ENCODE measurements at places on chromosomes 2 and 18.
A peak's percentile ranks its signal among the peaks of the same experiment; 100 is the strongest.

DNA sequence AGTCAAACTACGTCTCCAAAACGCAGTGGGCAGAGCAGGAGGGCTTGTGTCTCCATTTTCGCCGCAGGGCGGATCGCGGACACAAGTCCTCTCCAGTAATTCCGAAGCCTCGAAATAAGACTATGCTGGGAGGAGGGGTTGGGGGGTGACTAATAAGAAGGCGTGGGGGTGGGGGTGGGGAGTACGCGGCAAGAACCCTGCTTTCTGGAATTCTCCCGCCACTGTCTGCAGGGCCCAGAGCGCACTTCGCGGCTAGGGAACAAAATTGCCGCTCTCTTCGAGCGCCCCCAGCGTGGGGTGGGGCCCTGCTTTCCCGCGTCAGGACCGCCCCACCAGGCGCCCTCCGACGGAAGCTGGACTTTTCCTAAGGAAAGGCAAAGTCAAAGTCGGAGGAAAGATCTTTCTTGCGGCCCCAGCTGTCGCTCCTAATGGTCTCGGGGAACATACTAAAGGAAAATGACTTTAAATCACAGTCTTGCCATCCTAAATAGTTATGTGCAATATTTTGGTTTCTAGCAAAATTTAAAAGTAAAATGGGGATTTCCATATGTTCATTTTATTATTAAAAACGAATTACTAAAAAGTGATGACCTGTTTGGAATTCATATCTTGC lies 11.9 kb downstream of the NR4A2 start:
- DNase-seq: no peak

DNA sequence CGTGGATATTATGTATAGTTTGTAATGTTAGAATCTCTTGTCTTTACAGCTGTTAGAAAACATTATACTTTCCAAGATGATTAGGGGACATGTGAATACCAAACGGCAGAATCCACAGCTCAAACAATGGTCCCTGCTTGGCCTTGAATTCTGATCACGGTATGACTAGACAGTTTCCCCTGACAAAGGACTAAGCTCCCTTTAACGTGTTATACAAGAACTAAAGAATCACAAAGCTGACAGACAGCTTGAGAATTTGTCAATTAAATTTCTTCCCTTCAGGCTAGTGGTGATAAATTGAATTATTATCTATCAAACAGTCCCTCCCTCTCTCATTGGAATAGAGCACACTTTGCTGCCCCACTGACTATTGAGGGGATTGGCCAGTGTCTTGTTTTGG lies 359.2 kb upstream of the ID2 start:
- no peak for DNase-seq

DNA sequence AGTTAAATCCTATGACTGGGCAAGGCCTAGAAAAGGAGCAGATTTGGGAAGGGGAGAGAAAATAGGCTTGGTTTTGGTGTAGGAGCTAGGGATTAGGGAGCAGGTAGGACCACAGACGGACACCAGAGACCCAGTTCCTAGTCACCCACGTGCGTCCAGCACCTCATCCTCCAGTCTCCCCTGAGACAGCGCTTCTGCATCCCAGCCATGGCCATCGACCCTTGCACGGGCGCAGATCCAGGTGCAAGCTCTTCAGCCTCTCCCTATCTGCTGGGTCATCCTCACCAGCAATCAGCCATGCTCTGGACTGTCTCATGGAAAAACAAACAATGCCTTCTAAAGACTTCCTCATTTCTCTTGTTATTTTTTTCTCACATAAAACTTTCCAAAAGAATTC lies 246.8 kb upstream of the RAB6C start:
- DNase-seq: no peak

DNA sequence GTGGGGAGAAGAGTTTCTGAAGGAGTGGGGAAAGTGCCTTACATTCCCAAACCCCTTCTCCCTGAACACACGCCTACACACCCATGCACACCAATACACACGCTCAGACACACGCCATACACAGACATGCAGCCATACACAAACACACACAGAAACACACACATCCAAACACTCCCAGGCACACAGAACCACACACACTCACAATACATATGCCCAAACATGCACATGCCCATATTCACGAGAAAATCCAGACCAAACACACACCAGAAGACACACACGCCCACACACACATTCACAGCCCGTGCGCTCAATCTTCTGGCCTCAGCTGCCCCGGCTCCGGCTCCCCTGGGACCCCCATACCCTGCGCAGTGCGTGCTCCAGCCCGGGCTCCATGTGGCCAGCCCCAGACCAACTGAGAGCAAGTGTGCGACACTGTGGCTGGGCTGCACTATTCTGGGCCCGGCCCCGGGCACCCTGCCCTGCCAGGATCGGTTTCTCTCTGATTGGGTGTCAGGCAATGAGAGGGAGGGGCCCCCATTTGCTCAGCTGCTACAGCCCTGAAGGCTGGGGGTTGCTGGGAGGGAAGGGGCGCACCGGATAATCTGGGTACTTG lies at the start of gene PRKAG3:
TSS of gene PRKAG3 (minus strand) at position 426 of the 613 bp plus-strand sequence.
- DNase-seq: no peak

- DNase-seq: no peak
These were observed 42.5 kb upstream of the ACADL start for GRCh38 chr2:210267698-210268097.

GRCh38 chr2:26432859-26433258 lies 31.1 kb downstream of the DRC1 start:
- DNase-seq: no peak

- peak; percentile 17 for DNase-seq
These were observed 348.8 kb upstream of the GULP1 start for GRCh38 chr2:187942876-187943275.

DNA sequence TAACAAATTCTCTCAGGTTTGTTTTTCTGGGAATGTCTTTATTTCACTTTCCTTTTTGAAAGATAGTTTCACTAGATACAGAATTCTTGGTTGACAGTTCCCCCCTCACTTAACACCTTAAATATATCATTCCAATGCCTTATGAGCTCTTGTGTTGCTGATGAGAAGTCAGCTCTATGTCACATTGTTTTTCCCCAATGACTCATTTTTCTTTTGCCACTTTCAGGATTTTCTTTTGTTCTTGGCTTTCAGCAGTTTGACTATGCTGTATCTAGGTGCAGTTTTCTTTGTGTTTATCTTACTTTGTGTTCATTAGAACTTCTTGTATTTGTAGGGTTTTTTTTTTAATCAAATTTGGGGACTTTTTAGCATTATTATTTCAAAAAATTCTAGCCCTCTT lies 5.6 kb upstream of the RALBP1 start:
- DNase-seq: no peak

DNA sequence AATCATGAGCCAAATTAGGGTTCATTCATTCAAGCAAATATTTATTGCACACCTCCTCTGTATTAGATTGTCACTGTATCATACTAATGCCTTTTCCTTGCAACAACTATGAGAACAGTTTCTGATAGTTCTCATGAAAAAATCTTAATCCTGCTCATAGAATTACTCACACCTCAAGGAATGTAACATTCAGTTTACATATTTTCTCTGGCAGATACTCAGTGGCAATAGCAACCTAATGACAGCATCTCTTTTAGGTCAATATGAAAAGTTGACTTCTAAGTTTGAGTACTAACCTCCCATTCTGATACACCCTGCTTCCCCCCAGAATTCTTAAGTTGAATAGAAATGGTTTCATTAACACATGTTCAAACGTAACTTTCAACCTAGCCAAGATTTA lies 132.0 kb downstream of the VWC2L start:
- no peak for DNase-seq

DNA sequence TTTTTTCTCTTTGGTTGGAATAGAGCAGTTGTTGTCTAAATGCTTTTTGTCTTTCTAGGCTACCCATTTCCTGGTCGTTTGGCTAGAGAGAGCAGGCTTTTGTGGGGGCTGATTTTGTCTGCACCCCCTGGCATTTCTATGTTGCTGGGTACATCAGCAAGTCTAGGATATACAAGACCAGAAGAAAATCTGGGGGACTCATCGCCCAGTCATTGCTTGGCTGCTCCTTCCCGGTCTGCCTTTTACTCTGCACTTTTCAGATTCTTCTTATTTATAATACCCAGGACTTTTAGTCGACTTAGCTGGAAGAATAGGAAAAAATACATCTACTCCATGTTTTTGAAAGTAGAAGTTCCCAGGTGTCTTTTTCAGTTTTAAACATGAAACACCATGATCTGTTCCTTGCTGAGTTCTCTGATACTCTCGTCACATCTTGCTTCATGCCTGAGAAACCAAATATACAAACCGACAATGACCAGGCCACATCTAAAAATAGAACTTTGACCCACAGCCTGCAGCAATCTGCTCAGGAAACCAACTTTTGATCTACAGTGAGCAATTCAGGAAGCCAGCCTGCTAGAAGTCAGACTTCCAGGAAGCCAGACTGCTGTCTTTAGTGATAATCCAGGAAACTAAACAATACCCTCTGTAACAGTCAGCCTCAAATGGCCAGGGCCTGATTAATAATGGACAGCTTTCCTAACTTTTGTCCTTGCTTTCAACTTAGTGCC lies 163.8 kb upstream of the MEX3C start:
- no peak for DNase-seq

- DNase-seq: no peak
These were observed 109.0 kb downstream of the ACAA2 start for GRCh38 chr18:49704334-49704733.

DNA sequence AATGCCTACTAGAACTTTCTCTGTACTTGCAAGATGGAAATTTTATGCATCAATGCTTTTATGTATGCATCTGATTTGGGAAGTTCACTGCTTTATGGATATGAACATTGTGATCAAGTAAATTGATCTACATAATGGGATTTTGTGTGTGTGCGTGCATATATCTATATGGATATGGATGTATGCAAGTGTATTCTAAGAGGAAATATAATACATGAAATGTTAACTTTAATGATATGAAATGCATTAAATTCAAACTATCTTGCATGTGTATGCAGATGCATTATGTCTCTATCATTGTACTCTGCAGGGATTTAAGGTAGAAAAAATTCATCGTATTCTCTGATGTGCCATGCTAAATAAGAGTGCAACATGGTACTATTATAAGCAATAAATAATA lies 1855.4 kb upstream of the PIK3C3 start:
- DNase-seq: no peak

DNA sequence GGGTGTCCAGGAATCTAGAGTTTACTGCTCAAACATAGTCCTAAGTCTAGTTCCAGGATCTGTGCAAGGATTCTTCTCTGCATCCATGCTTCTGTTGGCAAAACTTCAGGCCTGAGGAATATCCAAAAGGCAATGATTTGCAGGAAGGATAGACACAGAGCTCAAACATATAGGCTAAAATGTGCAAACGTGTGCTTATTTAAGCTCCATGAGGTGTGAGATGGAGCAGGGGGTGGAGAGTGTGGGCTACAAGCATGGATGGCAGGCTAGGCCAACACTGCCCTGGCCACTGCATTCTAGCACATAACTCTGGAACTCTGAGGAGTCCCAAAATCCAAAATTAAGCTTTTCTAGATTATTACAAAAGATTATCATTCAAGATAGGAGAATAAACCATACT lies 301.1 kb downstream of the PAX3 start:
- no peak for DNase-seq

- no peak for DNase-seq
These were observed 539.0 kb upstream of the TNP1 start for GRCh38 chr2:217398860-217399259.

DNA sequence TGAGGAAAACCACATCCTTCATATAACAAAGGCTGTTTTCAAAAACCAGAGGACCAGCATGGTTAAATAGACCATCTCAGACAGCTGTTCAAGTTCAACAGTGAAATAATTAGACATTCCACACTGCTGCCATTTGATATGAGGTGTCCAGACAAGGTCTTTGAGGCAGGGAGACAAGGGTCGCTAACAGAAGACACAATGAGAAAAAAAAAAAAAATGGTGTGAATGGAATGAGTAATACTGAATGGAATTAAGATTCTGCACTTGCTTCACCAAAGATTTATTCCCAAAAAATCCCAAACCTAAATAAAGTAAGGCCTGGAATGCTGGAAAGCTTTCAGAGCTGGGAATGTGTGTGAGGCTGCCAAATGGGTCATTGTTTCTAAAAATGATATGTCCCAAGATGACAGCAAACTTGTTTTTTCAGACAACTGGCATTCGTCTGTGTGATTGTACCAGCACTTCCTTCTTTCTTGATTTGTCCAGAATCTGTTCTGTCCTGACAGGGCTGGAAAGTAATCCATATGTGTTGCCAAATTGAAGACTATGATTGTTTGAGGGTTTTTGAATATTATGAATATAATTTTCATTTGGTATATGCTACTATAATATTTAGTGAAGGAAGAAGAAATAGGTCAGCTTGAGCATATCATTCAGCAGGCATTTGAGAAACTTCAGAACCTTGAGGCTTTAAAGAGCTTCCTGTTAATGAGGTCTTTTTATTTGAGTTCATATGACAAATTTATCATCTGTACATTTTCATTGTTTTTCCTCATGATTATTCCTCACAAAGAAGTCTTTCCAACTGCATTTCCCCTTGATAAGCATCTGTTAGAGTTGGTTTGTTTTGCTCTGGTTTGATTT lies 85.2 kb upstream of the ITGA4 start:
- DNase-seq: no peak

DNA sequence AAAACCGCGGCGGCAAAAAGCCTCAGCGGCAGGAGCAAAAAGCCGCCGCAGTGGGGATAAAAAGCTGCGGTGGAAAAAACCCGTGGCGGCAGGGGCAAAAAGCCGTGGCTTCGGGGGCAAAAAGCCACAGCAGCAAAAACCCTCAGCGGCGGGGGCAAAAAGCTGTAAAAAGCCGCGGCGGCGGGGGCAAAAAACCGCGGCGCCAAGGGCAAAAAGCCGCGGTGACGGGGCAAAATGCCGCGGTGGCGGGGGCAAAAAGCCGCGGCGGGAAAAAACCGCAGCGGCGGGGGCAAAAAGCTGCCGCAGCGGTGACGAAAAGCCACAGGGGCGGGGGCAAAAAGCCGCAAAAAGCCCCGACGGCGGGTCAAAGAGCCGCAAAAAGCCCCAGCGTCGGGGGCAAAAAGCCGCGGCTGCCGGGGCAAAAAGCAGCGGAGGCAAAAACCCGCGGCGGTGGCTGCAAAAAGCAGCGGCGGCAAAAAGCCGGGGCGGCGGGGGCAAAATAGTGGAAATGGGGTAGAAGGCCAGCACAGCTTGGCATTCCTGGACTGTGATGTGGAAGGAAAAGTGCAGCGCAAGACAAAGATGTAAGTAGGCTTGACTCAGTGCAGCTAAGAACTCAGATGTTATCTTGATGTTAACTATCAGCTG lies 151.8 kb downstream of the ANKRD30BL start:
- DNase-seq: no peak

GRCh38 chr2:23400703-23401102 lies 15.7 kb downstream of the KLHL29 start:
- DNase-seq: no peak

DNA sequence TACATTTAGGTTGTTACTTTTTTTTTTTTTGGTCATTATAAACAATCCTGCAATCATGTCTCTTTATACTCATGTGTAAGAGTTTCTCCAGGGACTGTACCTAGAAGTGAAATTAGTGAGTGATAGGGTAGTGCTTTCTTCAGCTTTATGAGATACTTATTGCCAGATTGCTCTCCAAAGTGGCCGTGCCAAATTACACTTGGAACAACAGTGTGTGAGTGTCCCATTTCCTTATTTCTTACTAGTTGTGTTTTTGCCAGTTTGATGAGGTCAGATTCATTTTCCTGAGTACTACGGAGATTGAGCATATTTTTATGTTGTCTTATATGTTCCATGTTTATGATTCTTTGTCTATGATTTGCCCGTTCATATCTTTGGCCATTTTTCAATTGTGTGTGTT lies 39.2 kb downstream of the GALNT1 start:
- no peak for DNase-seq

- no peak for DNase-seq
These were observed 129.5 kb upstream of the NYAP2 start for GRCh38 chr2:225270053-225270452.

- no peak for DNase-seq
These were observed 277.9 kb downstream of the MBD2 start for GRCh38 chr18:53946594-53946993.
